IPS DF 6.9 (cell line): ENCODE measurements at places on chromosomes 16 and 17.

DNA sequence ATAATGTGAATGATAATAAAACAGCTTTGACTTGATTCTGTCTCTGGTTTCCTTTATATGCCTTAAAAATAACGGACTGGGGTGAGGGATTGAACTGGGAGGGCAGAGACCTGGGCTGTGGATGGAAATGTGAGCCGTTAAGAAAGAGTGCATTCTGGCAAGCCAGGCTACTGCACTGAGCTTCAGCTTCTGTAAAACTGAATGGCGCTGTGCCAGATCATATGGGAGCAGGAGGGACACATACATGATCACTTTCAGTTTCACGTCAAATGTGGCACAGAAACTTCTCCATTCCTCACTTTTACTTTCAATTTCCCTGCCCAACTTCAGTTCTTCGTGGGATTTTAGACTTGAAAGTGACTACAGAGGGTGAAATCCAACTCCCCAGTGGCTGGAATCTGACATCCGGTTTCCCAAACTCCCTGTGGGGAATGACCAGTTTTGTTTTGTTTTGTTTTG lies 1.1 kb downstream of the MT2A start:
- 0 out of 2 replicates have a peak, but pooled peaks cover 2% of the 10 kb centered on the region for H3K4me1 ChIP-seq
- no peak overlapping the region for H3K27ac ChIP-seq
- no peak for DNase-seq
- no peak overlapping the region for H3K4me3 ChIP-seq
- H3K27me3 ChIP-seq, result peaks cover 30% of the 10 kb centered on the region

GRCh38 chr16:30120340-30121105 lies 2.5 kb downstream of the MAPK3 start:
- DNase-seq, result no peak
- no peaks in the 10 kb centered on the region for H3K27me3 ChIP-seq
- peaks cover 4% of the 10 kb centered on the region; the same call in 1 of the 2 replicates for H3K36me3 ChIP-seq
- H3K27ac ChIP-seq, result no peak overlapping the region
- no peak overlapping the region for H3K4me3 ChIP-seq

GRCh38 chr16:11389083-11389482 lies 43.8 kb downstream of the RMI2 start:
- no peak for DNase-seq
- H3K36me3 ChIP-seq, result no peaks in the 10 kb centered on the region; the same call in 1 of the 2 replicates
- H3K27me3 ChIP-seq, result no peaks in the 10 kb centered on the region
- no peak overlapping the region for H3K4me3 ChIP-seq
- H3K27ac ChIP-seq, result no peak overlapping the region
- peaks cover 3% of the 10 kb centered on the region; the same call in 1 of the 2 replicates for H3K4me1 ChIP-seq

- peak overlapping the region; percentile 74 for H3K4me3 ChIP-seq
- no peaks in the 10 kb centered on the region for H3K36me3 ChIP-seq
- no peak overlapping the region for H3K27ac ChIP-seq
- no peaks in the 10 kb centered on the region for H3K27me3 ChIP-seq
- DNase-seq, result no peak
Measured at GRCh38 chr17:62627904-62628633, 599 bp downstream of the MRC2 start.

- H3K4me3 ChIP-seq, result no peak overlapping the region
- H3K4me1 ChIP-seq, result peaks cover 6% of the 10 kb centered on the region; the same call in 1 of the 2 replicates
- H3K27me3 ChIP-seq, result no peaks in the 10 kb centered on the region
- no peaks in the 10 kb centered on the region for H3K36me3 ChIP-seq
Measured at GRCh38 chr16:89375686-89376085, 114.7 kb downstream of the ANKRD11 start.

GRCh38 chr17:41534899-41535546 lies 6.9 kb upstream of the KRT19 start:
- peaks cover 14% of the 10 kb centered on the region for H3K4me1 ChIP-seq
- no peaks in the 10 kb centered on the region for H3K36me3 ChIP-seq

GRCh38 chr16:87415441-87415840 lies 23.3 kb downstream of the MAP1LC3B start:
- no peaks in the 10 kb centered on the region for H3K4me1 ChIP-seq
- H3K4me3 ChIP-seq, result no peak overlapping the region
- H3K36me3 ChIP-seq, result peaks cover 31% of the 10 kb centered on the region
- H3K27me3 ChIP-seq, result no peaks in the 10 kb centered on the region
- H3K27ac ChIP-seq, result no peak overlapping the region

DNA sequence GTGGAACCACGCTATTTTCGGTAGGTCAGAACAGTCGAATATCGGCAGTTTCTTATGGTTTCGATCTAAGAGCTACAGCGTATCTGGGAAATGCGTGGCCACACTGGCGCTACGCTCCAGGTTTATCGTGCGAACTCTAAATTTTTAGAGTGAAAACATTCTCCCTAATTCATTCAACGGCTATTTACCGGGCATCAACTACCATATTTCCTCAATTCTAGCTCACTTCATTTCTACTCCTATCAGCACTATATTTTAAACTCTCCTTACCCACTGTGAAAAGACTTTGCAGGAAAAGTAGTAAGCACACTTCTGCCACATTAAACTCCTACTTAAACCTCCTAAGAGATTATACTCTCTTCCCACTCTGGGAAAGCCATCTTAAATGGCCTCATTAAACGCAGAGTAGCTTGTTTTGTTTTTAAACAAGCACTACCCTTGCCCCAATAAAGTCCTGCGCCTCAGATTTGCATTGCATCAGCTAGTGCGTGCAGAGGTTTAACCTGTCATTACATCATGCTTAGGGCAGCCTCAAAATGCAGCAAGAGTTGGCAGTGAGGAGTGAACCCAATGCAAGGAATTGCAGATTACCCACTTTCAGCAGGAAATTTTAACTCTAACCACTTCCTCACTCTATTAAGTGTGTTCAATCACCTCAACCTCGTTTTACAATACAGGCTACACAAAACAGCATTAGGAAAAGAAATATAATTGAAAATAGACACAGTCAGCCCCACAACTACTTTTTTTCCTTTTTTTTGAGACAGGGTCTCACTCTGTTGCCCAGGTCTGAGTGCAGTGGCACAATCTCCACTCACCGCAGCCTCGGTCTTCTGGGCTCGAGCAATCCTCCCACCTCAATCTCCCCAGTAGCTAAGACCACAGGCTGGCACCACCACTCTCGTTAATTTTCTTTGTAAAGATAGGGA lies 18.8 kb downstream of the SIAH1 start:
- H3K4me3 ChIP-seq, result peak overlapping the region; percentile 71; the same call in 1 of the 2 replicates
- no peaks in the 10 kb centered on the region for H3K36me3 ChIP-seq
- H3K27ac ChIP-seq, result no peak overlapping the region

DNA sequence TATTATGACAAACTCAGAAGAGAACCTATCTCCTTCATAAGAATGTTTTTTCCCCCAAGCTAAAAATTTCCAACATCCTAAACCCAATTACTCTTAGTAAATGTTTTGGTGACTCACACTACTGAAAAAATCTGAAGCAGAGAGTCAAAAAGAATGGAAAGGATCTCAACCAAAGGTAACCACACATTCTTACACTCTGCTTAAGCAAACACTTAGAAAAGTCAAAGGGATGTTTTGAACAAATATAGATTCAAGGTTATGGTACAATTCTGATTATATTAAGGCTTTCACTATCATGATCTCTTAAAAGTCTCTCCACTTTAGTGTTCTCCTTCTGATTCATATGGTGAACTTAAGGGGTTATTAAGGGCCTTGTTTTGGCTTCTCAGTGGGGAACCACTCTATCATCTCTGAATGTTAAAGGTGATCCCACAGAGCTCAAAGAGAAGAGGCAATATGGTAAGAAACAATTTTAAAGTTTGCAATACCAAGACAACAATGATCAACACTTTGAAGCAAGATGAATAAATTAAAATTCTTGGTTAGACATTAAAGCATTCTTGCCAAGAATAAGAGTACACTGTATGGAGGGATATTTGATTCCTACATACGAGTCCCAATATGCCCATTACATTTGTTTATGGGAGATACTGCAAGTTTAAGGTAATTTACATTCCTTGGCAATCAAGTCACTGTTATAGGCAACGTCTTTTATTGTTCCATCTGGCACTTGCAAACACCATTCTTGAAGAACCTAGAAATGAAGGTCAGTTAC lies 69.2 kb downstream of the CDC27 start:
- DNase-seq, result no peak
- 0 out of 2 replicates have a peak, but pooled peaks cover 2% of the 10 kb centered on the region for H3K4me1 ChIP-seq
- no peaks in the 10 kb centered on the region; the same call in 1 of the 2 replicates for H3K36me3 ChIP-seq
- H3K27ac ChIP-seq, result no peak overlapping the region

- H3K36me3 ChIP-seq, result no peaks in the 10 kb centered on the region
- no peak overlapping the region for H3K27ac ChIP-seq
- H3K4me3 ChIP-seq, result no peak overlapping the region
- no peaks in the 10 kb centered on the region for H3K4me1 ChIP-seq
- no peaks in the 10 kb centered on the region for H3K27me3 ChIP-seq
Measured at GRCh38 chr16:11020792-11021551, 76.6 kb downstream of the CLEC16A start.

GRCh38 chr16:3974751-3975150 lies 94.2 kb upstream of the CREBBP start:
- no peak for DNase-seq
- no peaks in the 10 kb centered on the region for H3K36me3 ChIP-seq
- no peak overlapping the region for H3K4me3 ChIP-seq

- H3K4me1 ChIP-seq, result no peaks in the 10 kb centered on the region
- no peaks in the 10 kb centered on the region for H3K36me3 ChIP-seq
- DNase-seq, result no peak
- no peaks in the 10 kb centered on the region for H3K27me3 ChIP-seq
- no peak overlapping the region for H3K27ac ChIP-seq
Measured at GRCh38 chr17:66398059-66398458, 95.6 kb downstream of the PRKCA start.
